ENCODE measurements at places on chromosomes 11 and 22.

GRCh38 chr22:39530116-39530515 is 2.4 kb downstream of the RPS19BP1 start:
- no peak for DNase-seq

DNA sequence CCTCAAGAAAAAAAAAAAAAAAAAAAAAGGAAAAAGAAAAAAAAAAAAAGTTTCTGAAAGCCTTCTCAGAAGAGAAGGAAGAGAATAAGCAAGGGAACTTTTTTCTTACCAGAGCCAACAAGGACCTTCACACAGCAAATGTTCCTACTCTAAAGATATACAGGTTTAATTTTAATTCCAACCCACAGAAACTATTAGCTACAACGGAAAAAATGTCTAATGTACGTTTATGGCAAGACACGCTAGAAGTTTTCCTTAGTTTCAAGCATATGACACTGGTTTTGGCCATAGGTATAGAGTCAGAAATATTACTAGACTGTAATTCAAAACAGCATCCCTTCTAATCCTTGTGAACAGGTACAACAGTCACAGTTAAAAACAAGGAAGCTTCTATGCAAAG is 120.1 kb downstream of the MRTFA start:
- DNase-seq = no peak

- DNase-seq = no peak
These were observed 71.6 kb downstream of the KCNQ1 start for GRCh38 chr11:2516276-2517015.

DNA sequence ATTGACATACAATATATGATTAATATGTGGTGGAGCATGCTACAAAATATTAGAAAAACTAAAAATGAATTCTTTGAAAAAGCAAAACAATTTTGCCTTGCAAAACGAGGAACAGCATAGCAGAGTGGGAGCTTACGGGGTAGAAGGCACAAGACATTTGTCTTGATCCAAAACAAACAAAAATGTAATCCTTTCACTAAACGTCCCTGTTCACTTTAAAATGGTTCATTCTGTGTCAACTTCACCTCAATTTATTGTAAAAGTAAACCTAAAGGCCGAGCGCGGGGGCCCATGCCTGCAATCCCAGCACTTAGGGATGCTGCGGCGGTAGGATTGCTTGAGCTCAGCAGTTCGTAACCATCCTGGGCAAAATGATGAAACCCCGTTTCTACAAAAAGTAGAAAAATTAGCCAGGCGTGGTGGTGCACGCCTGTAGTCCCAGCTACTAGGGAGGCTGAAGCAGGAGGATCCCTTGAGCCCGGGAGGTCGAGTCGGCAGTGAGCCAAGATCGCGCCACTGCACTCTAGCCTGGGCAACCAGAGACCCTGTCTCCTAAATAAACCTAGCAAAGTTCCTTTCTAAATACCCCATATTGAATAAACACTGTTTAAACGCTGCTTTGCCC is 2.0 kb downstream of the PRDM10 start:
- no peak for DNase-seq

GRCh38 chr11:38176686-38177322 is 1578.8 kb upstream of the RAG2 start:
- DNase-seq = no peak

DNA sequence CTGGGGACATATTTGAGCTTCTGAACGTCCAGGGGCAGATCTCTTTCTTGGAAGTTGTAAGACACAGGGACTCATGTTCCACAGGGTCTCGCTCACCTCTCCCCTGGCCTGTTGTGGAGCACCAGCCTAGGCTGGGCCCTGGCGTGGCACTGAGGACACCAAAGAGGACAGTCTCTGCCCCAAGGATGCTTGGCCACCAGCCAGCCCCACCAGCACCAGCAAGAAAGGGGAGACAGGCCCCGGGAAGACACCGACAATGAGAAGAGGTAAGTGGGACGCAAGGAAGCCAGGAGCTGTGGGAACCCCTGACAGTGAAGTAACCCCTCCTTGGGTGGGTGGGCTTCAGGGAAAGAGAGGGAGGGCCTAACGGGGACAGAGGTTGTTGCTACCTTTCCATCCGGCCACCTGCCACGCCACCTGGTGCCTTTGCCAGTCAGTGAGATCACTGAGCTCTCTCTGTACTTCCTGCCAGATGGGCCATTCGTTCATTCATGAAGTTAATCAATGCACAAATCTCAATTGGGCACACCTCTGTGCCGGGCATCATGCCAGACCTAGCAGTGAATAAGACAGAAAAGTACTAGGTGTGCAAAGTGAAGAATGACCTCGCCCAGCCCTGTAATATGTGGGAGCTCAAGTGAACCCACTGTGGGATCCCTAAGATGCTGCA is 11.1 kb downstream of the APOL5 start:
- no peak for DNase-seq

DNA sequence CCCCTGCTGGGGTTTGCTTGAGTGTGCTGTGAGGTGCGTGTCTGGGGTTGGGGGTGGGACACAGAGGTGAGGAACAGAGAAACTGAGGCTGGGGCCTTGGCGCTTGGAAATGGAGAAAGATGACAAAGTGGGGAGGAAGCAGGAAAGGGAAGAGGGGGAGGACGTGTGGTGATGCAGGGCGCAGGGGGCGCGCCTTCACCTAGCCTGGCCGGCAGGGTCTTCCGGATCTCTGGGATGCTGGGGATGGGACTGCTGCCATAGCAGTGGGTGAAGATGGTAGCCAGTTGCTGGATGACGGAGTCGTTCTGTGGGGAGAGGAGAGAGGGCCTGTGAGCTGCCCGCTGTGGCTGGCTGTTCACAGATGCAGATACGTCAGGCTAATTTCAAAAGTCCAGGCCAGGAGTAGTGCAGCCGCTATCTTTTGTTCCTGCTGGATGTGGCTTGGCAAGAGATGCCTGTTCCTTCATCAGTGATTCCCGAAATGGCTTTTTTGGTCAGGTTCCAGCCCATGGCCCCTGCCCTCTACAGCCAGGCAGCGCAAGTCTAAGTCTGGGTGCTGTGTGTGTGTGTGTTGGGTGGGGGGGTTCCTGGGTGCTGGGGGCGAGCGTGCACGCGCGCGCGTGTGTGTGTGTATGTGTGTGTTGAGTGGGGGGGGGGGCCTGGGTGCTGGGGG is 54.8 kb downstream of the NAT10 start:
- no peak for DNase-seq

GRCh38 chr11:43316451-43316850 is 4.7 kb downstream of the API5 start:
- no peak for DNase-seq

DNA sequence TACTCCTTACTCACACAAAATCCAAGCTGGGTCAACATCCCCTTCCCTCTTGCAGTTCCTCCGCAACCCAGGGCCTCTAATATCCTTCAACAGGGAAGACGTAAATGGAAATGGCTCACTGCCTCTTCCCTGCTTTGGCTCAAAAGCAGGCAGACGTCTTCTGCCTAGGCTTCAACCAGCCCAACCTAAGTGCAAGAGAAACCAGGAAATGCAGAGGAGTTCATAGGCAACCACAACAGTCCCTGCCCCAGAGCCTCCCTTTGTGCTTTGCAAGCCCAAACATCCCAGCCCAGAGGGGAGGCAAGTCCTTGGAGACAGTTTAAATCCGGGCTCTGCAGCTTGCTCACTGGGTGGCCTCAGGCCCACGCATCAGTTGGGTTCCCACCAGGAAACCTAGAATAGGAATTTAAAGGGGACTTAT is 33.3 kb downstream of the CD6 start:
- DNase-seq = no peak

DNA sequence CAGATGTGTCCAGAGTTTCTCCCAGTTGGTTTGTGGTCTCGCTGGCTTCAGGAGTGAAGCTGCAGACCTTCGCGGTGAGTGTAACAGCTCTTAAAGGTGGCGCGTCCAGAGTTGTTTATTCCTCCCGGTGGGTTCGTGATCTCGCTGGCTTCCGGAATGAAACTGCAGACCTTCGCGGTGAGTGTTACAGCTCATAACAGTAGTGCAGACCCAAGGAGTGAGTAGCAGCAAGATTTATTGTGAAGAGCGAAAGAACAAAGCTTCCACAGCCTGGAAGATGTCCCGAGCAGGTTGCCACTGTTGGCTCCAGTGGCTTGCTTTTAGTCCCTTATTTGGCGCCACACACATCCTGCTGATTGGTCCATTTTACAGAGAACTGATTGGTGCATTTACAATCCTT is 1.8 kb upstream of the PGA3 start:
- no peak for DNase-seq

GRCh38 chr22:49354516-49355210 is 473.0 kb downstream of the BRD1 start:
- no peak for DNase-seq

- DNase-seq = no peak
These were observed 212.9 kb downstream of the CADM1 start for GRCh38 chr11:115291325-115291724.

DNA sequence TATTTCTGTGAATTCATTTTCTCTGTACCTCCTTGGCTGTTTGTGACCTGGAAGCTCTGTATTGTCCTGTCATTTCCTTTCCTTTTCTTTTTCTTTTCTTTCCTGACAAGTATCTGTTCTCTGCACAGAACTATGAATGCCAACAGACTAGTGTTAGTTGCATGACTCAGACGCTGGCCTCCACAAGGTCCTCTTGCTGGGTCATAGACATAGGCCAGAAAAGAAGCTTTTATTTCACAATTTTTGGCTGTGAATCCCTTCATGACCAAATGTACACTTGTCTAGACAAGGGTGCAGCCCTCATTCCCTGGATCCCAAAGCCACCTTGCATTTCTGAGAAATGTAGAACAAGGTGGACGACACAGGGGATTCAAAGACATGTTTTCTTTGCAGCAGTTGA is 104.1 kb upstream of the MTNR1B start:
- DNase-seq = no peak

- DNase-seq = no peak
These were observed 17.4 kb downstream of the FXYD6 start for GRCh38 chr11:117859061-117859460.

DNA sequence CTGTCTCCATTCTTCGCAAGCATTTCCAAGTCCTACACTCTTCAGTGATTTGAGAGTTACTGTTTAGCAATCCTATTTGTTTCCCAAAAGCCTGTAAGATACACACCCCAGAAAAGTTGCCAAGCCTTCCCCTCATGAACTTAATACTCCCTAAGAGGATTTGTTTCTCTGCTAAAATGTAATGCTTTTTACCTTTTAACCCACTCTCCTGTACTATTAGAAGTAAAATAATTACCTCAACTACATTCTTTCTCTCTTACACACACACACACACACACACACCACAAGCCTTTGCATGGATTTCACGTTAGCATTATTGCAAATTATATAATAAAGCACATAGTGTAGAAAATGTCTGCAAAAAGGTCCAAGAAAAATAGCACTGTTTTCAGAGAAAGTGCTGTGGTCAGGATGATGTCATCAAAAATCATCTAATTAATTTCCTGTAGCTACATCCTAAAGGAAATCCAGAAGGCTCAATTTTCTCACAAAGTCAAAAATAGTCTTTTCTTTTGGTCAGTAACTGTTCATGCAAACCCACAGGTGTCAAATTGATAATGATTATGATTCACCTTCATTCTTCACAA is 364.1 kb upstream of the PITPNB start:
- DNase-seq = no peak

- DNase-seq = no peak
These were observed 25.5 kb upstream of the SHISAL1 start for GRCh38 chr22:44338177-44338810.

All from T-helper 1 cell (primary cell).